ENCODE measurements at places on chromosomes 13 and 19.

DNA sequence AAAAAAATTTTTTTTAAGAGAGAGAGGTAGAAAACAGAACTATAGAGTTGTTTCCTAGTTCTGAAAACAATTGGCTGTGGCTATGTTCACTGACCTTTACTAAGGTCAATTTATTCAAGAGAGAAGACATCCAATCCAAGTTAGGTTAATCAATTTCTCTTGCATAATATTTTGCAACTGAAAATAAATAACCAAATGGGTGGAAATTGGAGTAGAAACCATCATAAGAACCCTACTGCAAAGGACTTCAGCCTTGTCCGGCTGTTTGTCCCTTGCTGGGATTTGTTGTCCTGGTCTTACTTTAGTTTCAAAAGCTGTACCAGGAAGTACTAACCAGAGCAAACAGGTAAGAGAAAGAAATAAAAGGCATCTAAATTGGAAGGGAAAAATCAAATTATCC is 23.3 kb upstream of the ZC3H13 start:
- no peak for DNase-seq

DNA sequence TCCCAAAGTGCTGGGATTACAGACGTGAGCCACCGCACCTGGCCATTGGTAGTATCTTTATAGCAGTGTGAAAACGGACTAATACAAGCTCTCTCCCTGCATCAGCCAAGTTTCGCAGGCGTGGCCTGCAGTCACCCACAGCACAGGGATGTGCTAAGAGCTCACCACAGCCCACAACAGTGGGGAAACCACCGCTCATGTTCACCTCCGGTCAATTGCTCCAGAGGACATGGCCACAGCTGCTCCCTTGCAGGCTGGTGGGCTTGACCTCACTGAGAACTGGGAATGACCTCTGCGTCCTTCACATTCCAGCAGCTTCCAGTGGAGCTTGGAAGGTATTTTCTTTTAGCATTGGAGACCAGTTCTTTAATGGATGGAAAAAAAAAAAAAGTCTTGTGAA is 156.4 kb downstream of the KCTD15 start:
- DNase-seq: no peak

DNA sequence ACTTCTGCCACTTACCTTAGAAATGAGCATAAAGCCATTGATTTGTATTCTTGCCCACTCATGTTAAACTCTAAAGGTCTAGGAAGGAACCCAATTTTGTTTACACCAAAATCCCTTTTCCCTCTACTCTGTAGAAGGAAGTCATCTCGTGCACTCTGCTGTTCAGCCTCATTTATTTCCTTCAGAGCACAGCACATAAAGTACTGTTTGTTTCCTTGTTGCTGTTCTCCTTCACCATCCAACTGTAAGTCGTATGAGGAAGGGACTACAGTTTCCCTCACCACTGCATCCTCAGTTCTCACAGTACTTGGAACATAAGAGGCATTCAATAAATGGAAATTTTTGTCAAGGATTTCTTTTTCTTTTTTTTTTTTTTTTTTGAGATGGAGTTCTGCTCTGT is 24.6 kb downstream of the CDADC1 start:
- DNase-seq: no peak

DNA sequence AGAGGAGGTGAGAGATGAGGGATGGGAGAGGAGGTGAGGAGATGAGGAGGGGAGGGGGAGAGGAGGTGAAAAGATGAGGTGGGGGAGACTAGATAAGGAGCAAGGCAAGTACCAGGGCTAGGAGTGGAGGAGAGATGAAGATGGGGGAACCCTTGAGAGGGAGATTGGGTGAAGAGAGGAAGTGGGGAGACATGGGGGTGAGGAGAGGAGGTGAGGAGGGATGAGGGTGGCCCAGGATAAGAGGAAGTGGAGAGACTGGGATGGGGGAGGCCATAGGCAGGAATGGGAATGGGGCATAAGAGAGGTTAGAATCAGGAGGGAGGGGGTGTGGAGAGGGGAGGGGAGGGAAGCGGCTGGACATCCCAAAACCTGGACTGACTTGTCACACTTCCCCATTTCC is 16.7 kb upstream of the EMC10 start:
- no peak for DNase-seq

- peak; percentile 2 for DNase-seq
Observed at GRCh38 chr13:31913459-31913858, 118.1 kb upstream of the FRY start.

DNA sequence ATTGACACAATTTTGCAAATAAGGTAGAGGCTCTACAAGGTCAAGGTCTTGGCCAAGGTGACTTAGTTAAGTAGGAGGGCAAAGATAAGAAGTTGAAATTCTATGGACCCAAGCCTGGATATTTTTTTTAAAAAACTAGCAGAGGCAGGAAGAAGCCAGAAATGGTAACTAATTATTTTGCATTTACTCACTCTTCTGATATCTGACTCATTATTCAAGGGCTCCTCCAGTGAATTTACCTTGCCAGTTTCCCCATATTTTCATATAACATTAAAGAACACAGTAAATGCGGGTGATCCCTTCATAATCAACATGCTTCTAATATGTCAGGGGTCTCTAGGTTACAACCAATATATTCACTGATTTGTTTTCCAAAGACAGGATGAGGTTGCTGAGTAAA is 246.1 kb downstream of the LMO7 start:
- no peak for DNase-seq

- DNase-seq: no peak
Observed at GRCh38 chr13:97710797-97711196, 242.7 kb upstream of the IPO5 start.

DNA sequence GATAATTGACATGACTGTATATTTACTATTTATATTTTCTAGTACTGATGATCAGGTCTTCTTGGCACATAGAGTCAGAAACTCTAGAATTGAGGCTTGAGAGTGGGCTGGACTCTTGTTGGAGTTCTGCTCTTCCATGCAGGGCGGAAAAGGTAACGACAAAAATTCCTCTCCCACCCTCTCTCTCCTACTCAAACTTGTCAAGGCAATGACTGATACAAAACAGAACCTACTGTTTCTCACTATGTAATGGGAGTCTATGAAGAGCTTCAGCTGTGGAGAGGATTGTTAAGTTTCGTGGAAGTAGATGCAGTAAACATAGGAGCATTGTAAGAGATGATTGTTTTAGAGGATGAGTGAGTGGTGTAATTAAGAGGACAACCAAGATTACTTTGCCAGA is 8.8 kb downstream of the EDNRB start:
- DNase-seq: no peak

DNA sequence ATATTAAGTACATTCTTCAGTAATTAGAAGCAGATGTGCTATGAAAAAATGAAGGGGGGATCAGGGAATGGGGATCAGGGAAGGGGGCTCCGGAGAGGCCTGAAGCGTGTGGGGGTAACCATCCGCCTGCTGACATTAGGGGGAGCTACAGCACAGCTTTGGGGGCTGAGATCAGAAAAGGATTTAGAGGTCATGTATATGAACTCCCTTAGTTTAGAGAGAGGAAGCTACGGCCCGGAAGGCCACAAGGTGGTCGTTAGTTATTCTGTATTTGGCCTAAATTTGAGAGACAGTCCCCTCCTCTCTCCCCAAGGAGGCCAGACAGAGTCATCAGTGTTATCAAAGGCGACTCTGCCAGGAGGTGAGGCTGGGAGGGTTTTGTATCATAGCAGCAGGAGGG is 99.0 kb downstream of the TM9SF2 start:
- DNase-seq: no peak

DNA sequence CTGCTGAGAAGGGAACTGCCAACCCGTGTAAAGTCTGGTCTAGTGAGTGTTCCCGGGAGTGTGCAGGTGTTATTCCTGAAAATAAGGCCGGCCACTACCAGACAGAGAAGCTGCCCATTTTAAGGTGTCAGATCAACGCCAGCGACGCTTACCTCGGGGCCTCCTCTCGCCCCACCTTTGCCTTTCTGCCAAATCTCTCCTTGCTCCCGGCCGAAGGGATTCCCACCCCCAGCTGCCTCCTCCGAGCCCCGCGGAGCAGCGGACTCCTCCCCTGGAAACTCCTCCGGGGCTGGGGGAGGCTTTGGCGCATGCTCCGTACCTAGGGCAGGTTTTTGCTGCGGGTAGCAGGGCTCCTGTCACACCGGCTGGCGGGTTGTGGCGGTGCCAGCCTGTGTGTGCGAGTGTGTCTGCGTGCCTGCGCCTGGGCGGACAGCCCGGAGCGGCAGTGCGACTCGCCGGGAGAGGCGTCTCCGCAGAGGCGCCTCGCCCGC is at the start of gene HS6ST3:
Gene HS6ST3 (plus strand): TSS at position 359 of the 491 bp plus-strand sequence.
- DNase-seq: no peak

GRCh38 chr13:30002577-30002976 is 152.2 kb upstream of the UBL3 start:
- DNase-seq: no peak
